ENCODE measurements at places on chromosomes 13 and 19. TPM values are rescaled to one million over a fixed set of nuclear protein-coding genes. Genes with fewer than 3 reads are reported as not detected.

GRCh38 chr19:23254141-23254910 lies 4.1 kb upstream of the ZNF724 start:
- no peak for DNase-seq

DNA sequence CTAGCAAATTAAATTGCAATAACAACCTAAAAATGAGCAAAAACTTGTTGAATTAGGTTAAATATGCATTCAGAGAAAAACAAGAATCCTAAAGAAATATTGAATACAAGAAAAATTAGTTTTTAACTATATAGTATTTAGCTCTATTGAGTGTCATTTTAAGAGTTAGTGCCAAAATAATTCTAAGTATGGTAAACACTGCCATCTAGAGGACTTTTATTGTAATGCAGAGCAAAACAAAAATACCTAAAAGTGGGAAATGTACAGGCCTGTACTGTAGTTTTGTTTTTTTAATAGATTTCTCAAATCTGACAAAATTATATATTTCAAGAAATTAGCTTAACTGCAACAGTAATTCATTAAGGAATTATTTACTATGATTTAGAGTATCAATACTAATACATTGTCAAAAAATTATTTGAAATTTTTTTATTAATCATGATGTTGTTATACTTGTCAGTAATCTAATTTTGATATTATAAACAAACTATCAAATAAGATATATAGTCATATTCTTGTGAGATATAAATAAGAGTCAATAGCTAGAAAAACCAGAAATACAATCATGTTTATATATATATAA lies 8.2 kb upstream of the PCDH9 start:
- DNase-seq, result no peak

DNA sequence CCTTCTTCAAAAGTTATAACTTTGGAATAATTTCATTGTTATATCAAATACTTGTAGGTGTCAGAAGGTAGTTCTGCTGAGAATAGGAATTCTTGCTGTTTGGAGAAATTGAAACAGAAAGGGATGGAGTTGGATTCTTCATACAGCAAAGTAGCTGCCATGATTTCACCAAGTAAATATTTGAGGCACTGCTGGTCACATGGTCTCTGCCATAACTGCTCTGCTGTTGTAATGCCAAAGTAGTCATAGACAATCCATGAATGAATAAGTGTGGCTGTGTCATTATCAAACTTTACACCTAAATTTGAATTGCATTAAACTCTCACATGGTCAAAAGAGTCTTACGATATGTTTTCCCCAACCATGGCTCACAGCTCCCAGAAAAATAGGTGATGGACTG lies 308.6 kb downstream of the GPC6 start:
- no peak for DNase-seq

DNA sequence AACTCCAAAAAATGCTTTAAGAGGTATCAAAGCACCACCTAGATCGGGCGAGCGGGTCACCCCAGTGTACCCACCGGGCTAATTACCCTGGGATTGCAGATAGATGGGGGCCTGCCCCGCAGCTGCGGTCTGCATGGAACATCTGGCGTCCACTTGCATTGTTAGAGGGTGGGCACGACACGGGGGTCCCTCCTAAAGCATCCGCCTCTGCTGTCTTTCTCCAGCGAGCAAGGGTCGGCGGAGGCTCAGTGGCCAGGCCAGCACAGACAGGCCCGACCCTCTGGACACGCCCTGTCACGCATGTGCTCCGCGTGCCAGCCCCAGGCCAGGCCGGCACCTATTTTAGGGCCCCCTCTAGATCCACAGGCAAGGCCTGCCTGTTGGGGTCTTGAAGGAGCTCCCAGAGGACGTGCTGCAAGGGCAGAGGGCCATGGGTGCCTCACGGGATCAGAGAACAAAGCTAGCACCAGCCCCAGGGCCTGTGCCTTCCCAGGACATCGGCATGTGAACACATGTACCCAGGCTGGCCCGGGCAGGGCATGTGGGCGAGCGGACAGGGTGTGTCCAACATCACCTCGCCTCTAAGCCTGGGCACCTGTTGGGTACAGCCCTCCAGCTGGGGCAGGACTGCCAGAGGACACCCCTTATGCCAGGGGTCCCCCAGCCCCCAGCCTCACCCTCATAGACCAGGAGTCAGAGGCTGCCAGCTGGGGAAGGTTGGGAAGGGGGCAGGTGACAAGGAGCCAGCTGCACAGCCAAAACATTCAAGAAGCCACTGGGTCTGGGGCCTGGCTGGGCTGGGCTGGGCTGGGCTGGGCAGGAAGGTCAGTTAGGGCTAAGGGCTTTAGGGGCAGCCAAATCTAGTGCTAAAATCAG lies 35.6 kb upstream of the NANOS3 start:
- no peak for DNase-seq

DNA sequence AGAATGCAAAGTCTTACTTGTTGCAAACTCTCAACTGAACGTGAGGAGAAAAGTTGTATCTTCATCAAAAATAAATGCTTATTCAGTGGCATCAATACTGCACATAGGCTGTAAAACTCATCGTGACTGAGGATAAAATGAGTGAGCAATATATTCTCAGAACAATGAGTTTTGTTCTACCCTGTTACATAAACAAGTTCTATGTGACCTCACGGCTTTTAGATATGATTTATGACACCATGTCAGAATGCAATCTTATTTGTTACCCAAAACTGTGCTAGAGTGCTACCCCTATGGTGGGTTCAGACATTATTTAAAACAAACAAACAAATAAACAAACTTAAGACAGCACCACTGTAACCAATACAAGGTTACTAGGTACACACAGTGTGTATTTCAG lies 55.4 kb downstream of the FOXO1 start:
- no peak for DNase-seq

GRCh38 chr13:34155931-34156607 lies 338.1 kb downstream of the RFC3 start:
- no peak for DNase-seq

- no peak for DNase-seq
Observed at GRCh38 chr13:28528848-28529247, 33.9 kb upstream of the FLT1 start.

- no peak for DNase-seq
Observed at GRCh38 chr19:41871573-41872383, 5.3 kb upstream of the CD79A start.

DNA sequence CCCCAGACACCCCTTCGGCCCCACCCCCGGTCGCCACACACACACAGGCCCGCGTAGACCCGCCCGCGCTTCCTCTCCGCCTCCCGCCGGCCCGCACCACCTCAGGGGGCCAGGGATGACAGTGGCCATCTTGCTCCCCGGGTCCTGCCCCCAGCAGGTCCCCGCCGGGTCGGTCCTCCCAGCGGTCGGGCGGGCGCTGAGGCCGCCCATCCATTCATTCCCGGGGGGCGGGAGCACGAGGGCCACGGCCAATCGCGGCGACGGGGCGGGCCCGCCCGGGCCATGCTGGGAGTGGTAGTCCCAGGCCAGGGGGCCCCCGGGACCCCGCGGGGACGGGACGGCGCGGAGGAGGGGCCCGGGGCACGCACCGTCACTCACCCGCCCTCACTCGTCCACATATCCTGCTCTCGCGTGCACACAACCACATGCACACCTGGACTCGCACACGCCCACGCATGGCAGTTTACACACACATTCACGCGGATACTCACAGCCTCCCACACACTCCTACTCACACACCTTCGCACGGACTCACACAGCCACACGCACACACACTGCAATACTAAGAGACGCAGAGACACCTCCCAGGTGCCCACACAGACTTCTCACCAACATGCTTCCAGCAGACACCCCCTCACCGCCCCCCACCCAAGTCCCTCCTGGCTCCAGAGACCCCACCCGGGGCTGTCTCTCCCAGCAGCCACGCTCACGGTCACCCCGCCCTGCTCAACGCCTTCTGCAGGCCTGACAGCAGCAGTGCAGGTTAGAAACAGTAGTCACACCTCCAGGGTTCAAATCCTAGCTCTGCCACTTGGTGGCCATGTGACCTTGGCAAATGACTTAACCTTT lies at the start of gene DPF1:
TSS of gene DPF1 (minus strand) at position 209 of the 849 bp plus-strand sequence. CDS start at position 129, 80 bp downstream.
- DNase-seq, result no peak

- DNase-seq, result no peak
Observed at GRCh38 chr13:28872427-28873176, 52.5 kb downstream of the MTUS2 start.

DNA sequence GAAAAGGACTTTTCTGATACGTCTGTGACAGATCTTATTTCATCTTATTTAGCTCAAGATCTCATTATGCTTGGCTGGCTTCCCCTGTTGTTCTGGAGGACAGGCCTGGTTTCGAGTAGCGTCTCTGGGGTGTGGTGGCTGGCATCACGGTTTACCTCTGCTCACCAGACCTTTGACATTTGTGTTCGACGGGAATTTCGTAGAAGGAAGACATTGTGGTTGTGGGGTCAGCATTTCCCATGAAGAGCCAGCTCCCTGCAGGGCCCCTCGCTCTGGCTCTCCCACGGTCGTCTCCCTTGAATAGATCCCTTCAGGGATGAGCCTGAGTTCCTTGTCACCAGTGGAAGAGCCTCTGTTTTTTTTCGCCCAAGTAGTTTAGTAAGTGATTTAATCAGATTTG lies 78.6 kb upstream of the TEX29 start:
- no peak for DNase-seq

- no peak for DNase-seq
Observed at GRCh38 chr19:54035215-54036178, 28.2 kb downstream of the VSTM1 start.

GRCh38 chr19:46521241-46521868 lies 25.7 kb upstream of the PNMA8B start:
- no peak for DNase-seq

- DNase-seq, result no peak
Observed at GRCh38 chr19:55647732-55648584, at the start of gene CCDC106. Gene CCDC106 (plus strand): TSS chr19:55648212. CDS start chr19:55649047, 835 bp downstream.

DNA sequence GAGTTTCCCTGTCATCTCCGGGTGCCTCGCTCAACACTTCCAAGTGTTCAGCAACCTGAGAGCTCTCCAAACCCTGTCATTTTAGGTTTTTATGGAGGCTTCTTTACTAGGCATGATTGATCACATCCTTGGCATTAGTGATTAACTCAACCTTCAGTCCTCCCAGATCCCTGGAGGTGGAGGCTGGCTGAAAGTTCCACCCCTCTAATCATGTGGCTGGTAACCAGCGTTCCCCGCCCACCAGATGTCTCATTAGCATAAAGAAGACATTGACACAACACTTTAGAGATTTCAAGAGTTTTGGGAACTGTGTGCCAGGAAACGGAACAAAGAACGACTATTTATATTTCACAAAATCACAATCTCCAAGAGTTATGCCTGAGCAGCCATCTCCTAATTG lies 71.1 kb upstream of the RGCC start:
- DNase-seq, result no peak

IGFLR1 gene
- 8.4 TPM for total RNA-seq

LGI4 gene
- 2.9 TPM for total RNA-seq

RDH8 gene
- not detected for total RNA-seq

PCP2 gene
- not detected for total RNA-seq

LYL1 gene
- 0.58 TPM for total RNA-seq

TMEM145 gene
- 5.0 TPM for total RNA-seq

SMARCA4 gene
- total RNA-seq, result 263 TPM

BICRA gene
- total RNA-seq, result 29.2 TPM
